ENCODE measurements at places on chromosomes 7 and 10.

- DNase-seq: peak; percentile 38
These were observed 42.1 kb downstream of the CYP26A1 start for GRCh38 chr10:93115661-93116383.

- DNase-seq: no peak
These were observed 167.2 kb downstream of the CALN1 start for GRCh38 chr7:72244826-72245398.

- no peak for DNase-seq
These were observed 74.2 kb downstream of the ZRANB1 start for GRCh38 chr10:125016123-125016522.

DNA sequence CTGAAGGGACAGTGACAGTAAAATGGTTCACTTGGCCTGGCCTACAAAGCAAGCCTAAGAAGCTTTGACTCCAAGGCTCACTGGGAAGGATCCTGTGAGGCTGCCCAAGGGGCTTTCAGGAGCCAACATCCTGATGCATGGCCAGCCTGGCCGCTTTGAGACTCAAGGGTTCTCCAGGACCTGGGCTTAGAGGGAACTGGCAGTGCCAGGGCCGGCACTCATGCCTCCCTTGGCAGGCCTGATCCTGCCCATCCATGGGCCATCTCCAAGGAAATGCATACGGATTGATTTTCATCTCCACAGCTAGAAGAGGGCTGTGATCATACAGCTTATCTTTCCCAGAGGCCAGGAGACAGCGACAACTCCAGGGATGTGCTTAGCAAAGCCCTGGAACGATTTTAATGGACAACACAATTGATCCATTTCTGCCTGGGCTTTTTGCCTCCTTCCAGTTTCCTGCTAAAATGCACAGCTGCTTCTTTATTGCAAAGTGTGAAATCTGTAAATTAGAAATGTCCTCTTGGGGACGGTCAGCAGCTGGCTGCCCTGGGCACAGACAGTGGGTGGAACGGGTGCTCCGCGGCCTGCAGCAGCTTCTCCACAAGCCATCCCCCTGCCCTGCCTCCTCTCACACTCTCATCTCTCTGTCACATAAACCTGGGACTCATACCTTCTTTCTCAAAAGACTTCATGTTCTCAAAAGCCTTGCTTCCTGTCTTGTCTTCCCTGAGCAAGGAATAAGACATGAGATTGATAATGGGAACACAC is 288.5 kb downstream of the GRID1 start:
- DNase-seq: no peak

- peak; percentile 64 for DNase-seq
These were observed 13.1 kb upstream of the ARPC1A start for GRCh38 chr7:99312316-99313203.

GRCh38 chr10:48493083-48493871 is 111.6 kb downstream of the ARHGAP22 start:
- no peak for DNase-seq

- DNase-seq: no peak
These were observed 17.7 kb downstream of the NCOA4 start for GRCh38 chr10:46012746-46013145.

DNA sequence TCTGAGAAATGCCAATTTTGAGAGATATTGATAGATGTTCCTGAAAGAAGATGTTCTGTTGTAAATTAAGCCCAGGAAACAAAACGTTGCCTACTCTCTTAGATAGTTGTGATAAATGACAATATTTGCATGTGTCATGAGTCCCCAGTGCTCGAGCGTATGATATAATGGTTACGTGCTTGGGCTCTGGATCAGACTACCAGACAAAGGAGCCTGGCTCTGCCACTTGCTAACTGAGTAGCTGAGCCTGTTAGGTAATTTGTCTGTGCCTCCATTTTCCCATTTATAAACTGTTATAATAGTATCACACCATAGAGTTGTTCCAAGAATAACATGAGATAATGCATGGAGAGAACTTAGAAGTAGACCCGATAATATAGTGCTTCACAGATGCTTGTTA is 1.8 kb downstream of the A1CF start:
- no peak for DNase-seq

- no peak for DNase-seq
These were observed 80.5 kb downstream of the IDE start for GRCh38 chr10:92493362-92493761.

DNA sequence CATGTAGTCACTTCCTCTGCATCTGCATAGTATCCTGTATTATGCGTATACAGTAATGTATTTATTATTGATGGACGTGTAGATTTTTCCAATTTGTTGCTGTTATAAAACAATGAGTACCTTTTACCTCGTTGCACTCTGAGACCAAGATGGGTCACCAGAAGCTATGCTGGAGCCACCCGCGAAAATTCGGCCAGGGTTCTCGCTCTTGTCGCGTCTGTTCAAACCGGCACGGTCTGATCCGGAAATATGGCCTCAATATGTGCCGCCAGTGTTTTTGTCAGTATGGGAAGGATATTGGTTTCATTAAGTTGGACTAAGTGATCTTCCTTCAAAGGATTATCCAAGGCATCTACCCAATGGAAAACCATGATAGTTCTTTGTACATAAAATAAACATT is 1.0 kb downstream of the PSMC2 start:
- no peak for DNase-seq

All from stimulated activated CD4-positive, alpha-beta T cell treated with anti-CD3 and anti-CD28 coated beads, Interleukin-15, amount 100 ng/mL, for 48 hours (primary cell).